ENCODE measurements at places on chromosomes 1 and 21. TPM values are rescaled to one million over a fixed set of nuclear protein-coding genes. Genes with fewer than 3 reads are reported as not detected.

- no peak overlapping the region for H3K4me3 ChIP-seq
- H3K36me3 ChIP-seq: no peaks in the 10 kb centered on the region
- H3K27ac ChIP-seq: no peak overlapping the region
- no peak for DNase-seq
- no peaks in the 10 kb centered on the region for H3K27me3 ChIP-seq
Measured at GRCh38 chr1:55896210-55896609, 681.0 kb upstream of the USP24 start.

- H3K27ac ChIP-seq: no peak overlapping the region
- H3K4me1 ChIP-seq: no peaks in the 10 kb centered on the region
- peaks cover 15% of the 10 kb centered on the region for H3K36me3 ChIP-seq
Measured at GRCh38 chr1:32619701-32620485, 30.5 kb downstream of the ZBTB8OS start.

- DNase-seq: no peak
- H3K4me1 ChIP-seq: no peaks in the 10 kb centered on the region
- H3K27me3 ChIP-seq: peaks cover 5% of the 10 kb centered on the region
- no peak overlapping the region for H3K4me3 ChIP-seq
- no peak overlapping the region for H3K27ac ChIP-seq
- no peaks in the 10 kb centered on the region for H3K36me3 ChIP-seq
Measured at GRCh38 chr21:45056917-45057560, 17.3 kb upstream of the ADARB1 start.

DNA sequence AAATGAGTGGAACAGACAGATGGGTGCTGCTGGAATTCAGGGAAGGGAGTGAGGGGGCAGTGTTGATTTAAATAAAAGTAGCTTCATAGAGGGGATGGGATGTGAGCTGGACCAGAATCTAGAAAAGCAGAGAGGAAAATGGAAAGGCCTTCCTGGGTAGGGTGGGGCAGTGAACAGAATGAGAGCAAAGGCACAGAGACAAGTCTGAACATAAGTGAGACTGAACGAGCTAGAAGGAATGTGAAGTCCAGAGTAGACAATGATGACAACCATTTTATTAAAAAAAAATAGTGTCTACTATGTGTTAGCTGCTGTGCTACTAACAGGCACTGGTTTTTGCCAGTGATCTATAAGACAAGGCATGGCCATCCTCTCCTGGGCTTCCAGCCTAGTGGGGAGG lies 36.0 kb downstream of the ELK4 start:
- H3K27ac ChIP-seq: no peak overlapping the region
- no peaks in the 10 kb centered on the region for H3K27me3 ChIP-seq
- DNase-seq: no peak
- no peak overlapping the region for H3K4me3 ChIP-seq
- H3K36me3 ChIP-seq: 0 out of 2 replicates have a peak, but pooled peaks cover 2% of the 10 kb centered on the region

GRCh38 chr1:87179076-87179810 lies 149.4 kb upstream of the LMO4 start:
- peak overlapping the region; percentile 26 for H3K27ac ChIP-seq
- H3K4me1 ChIP-seq: peaks cover 36% of the 10 kb centered on the region
- H3K4me3 ChIP-seq: no peak overlapping the region
- no peaks in the 10 kb centered on the region for H3K36me3 ChIP-seq

- no peak overlapping the region for H3K27ac ChIP-seq
- no peaks in the 10 kb centered on the region for H3K36me3 ChIP-seq
- H3K27me3 ChIP-seq: no peaks in the 10 kb centered on the region
Measured at GRCh38 chr1:235841938-235842545, 24.7 kb downstream of the LYST start.

GRCh38 chr1:183203094-183203493 lies 17.0 kb downstream of the LAMC2 start:
- no peak overlapping the region for H3K27ac ChIP-seq
- DNase-seq: no peak
- no peaks in the 10 kb centered on the region for H3K36me3 ChIP-seq
- no peak overlapping the region for H3K4me3 ChIP-seq
- H3K27me3 ChIP-seq: no peaks in the 10 kb centered on the region

- no peak overlapping the region for H3K4me3 ChIP-seq
- H3K27ac ChIP-seq: no peak overlapping the region
- peaks cover 9% of the 10 kb centered on the region for H3K4me1 ChIP-seq
- H3K27me3 ChIP-seq: no peaks in the 10 kb centered on the region
Measured at GRCh38 chr1:76366726-76367125, 292.2 kb downstream of the ST6GALNAC3 start.

DNA sequence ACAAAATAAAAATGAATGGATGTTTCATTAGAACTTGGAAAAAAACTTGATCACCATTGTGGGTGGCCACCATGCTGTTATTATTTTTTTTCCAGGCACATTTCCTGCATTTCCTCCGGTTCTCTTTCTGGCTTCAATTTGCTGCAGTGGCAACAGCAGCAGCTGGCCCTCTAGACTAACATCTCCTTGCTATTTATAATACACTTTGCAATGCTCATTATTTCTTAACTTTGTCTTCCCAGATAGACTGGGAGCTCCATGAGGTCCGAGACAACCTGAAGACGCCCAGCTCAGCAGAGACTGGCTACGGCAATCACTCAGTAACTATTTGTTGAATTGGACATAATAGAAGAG lies 53.4 kb upstream of the ATP5PO start:
- H3K4me3 ChIP-seq: no peak overlapping the region
- DNase-seq: no peak
- no peak overlapping the region for H3K27ac ChIP-seq
- H3K36me3 ChIP-seq: no peaks in the 10 kb centered on the region
- peaks cover 7% of the 10 kb centered on the region for H3K4me1 ChIP-seq

GRCh38 chr1:4494558-4494957 lies 159.9 kb upstream of the AJAP1 start:
- peaks cover 5% of the 10 kb centered on the region for H3K27me3 ChIP-seq
- H3K4me1 ChIP-seq: no peaks in the 10 kb centered on the region
- H3K36me3 ChIP-seq: no peaks in the 10 kb centered on the region
- H3K4me3 ChIP-seq: no peak overlapping the region
- peak; percentile 16 for DNase-seq

GRCh38 chr1:172273647-172274396 lies 146.7 kb upstream of the C1orf105 start:
- no peak for DNase-seq
- H3K4me1 ChIP-seq: no peaks in the 10 kb centered on the region
- no peak overlapping the region for H3K4me3 ChIP-seq
- no peaks in the 10 kb centered on the region for H3K27me3 ChIP-seq
- H3K36me3 ChIP-seq: no peaks in the 10 kb centered on the region

- H3K4me1 ChIP-seq: peaks cover 13% of the 10 kb centered on the region
- 0 out of 2 replicates have a peak, but pooled peaks cover 4% of the 10 kb centered on the region for H3K27me3 ChIP-seq
Measured at GRCh38 chr1:47585141-47585902, 147.5 kb downstream of the FOXD2 start.

DNA sequence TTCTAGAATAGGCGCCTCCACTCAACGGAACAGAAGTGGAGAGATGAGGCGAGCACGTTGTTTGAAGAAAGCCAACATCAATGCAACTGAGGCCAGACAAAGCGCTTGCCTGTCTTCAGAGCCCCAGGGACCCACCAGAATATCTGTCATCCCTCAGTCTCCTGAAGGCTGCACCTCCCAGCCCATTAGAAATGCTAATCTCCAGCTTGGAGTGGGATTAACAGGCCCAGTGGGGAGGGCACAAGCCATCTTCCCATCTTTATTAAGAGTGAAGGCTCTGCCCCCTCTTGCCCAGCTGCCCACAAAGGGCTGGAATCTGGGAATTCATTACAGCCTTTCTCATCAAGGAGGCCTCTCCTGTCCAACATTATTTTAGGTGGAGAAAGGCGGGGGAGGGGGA lies 16.8 kb upstream of the CNTN2 start:
- no peak overlapping the region for H3K4me3 ChIP-seq
- no peaks in the 10 kb centered on the region for H3K36me3 ChIP-seq
- DNase-seq: no peak
- H3K27me3 ChIP-seq: peaks cover 31% of the 10 kb centered on the region
- no peak overlapping the region for H3K27ac ChIP-seq

DNA sequence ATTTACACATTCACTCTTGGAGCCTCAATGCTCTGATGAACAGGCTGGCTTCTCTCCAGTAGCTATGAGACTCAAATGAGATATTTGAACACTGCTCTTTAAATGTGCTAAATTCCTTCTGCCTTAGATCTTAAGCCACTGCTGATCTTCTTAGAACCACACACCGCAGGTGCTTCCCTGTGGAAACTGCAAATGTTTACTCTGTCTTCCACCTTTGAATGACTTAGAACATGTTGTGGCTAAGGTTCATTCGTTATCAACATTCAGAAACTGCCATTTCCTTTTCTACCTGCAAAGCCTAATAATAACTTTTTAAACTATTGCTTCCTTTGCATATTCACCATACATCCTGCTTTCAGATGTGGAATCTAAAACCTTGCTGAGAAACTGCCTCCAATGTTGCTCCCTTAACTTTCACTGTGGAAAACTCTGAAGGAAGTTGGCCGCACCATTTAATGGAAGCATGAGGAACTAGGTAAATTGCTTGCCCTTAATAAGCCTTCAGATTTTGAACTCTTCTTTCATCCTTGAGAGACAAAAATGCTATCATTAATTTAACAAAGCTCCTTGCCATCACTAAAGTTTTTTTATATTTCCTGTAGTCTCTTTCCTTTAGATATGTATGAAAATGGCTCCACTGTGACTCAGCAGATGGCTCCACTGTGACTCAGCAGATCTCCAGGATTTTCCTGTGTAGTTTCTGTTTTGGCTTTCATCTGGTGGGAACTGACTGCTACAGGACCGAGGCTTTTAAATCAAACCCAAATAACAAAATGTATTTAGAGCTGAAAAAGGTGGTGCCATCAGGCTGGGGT lies 143.8 kb downstream of the TNFSF18 start:
- DNase-seq: peak; percentile 53
- no peaks in the 10 kb centered on the region for H3K36me3 ChIP-seq
- peaks cover 46% of the 10 kb centered on the region for H3K4me1 ChIP-seq
- H3K4me3 ChIP-seq: no peak overlapping the region

DNA sequence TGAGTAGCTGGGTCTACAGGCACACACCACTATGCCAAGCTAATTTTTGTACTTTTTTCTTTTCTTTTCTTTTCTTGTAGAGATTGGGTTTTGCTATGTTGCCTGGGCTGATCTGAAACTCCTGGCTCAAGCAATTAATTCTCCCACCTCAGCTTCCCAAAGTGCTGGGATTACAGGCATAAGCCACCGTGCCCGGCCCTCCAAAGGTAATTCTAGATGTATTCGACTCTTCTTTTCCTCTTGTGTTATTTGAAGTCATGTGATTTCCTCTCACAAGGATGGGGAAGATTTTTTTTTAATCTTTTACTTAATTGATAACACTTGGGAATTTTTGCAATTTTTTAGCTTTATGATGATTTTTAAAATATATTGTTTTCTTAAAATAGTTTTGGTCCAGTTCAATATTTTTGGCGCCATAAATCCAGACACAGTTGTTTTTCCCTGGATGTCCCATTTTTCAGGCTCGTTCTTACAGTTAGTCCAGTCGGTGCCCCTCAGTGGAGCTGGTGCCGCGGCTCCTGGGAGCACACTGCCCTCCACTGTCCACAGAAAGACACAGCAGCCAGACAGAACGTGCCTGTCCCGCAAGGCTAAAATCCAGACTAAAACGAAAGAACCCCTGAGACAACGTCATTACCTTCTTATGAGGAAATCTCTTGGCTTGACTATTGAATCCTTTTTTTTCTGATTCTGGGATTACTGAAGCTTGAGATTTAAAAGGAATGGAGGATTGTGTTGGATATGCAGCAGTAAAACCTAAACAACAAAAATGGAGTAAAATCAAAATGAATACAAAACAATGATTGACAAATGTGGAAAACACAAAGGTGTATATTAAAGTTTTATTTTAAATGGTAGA lies 22.4 kb downstream of the STPG1 start:
- DNase-seq: peak; percentile 68
- no peak overlapping the region for H3K27ac ChIP-seq
- H3K36me3 ChIP-seq: no peaks in the 10 kb centered on the region
- H3K27me3 ChIP-seq: peaks cover 21% of the 10 kb centered on the region
- no peaks in the 10 kb centered on the region for H3K4me1 ChIP-seq

DNA sequence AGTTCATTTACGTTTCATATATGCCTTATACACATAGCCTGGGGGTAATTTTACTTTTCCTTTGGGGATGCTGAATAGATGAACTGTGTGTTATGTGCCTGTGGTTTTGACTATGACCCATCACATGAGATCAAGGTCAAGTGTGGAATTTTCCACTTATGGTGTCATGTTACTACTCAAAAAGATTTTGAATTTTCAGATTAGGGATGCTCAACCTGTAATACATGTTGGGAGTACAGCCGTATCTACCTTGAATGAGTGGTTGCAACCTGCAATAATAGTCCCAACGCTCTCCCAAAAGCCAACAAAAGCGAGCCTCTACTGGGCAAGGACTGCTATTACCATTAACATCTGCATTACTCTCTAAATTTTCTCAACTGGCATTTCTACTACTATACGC lies 68.5 kb upstream of the SDC3 start:
- H3K27ac ChIP-seq: no peak overlapping the region
- peaks cover 60% of the 10 kb centered on the region for H3K36me3 ChIP-seq
- peaks cover 33% of the 10 kb centered on the region for H3K4me1 ChIP-seq
- no peaks in the 10 kb centered on the region for H3K27me3 ChIP-seq

GRCh38 chr1:45512641-45513054 lies 9.0 kb downstream of the PRDX1 start:
- no peak overlapping the region for H3K4me3 ChIP-seq
- H3K27ac ChIP-seq: no peak overlapping the region
- no peaks in the 10 kb centered on the region for H3K27me3 ChIP-seq
- peaks cover 29% of the 10 kb centered on the region for H3K4me1 ChIP-seq
- peak; percentile 74 for DNase-seq

Gene ITLN1
- total RNA-seq: not detected

Gene DIRAS3
- 0.42 TPM for total RNA-seq

Gene NOS1AP
- 0.66 TPM for total RNA-seq

Gene PTPN22
- total RNA-seq: 1.4 TPM

Gene CD53
- total RNA-seq: 0.08 TPM

Gene OR6K3
- not detected for total RNA-seq

Gene PIK3CD
- 2.5 TPM for total RNA-seq

Gene EXO1
- 57.4 TPM for total RNA-seq

Gene SLC37A1
- not detected for total RNA-seq

All from SJCRH30 (cell line).